SHP77 treated with DMSO at 0.1 percent for 48 hours (cell line): ENCODE measurements at places on chromosomes 5 and 9.

GRCh38 chr5:75885849-75886596, 168.8 kb upstream of the POC5 start:
- DNase-seq = no peak

GRCh38 chr9:93198838-93199625, 15.1 kb downstream of the WNK2 start:
- DNase-seq = no peak

DNA sequence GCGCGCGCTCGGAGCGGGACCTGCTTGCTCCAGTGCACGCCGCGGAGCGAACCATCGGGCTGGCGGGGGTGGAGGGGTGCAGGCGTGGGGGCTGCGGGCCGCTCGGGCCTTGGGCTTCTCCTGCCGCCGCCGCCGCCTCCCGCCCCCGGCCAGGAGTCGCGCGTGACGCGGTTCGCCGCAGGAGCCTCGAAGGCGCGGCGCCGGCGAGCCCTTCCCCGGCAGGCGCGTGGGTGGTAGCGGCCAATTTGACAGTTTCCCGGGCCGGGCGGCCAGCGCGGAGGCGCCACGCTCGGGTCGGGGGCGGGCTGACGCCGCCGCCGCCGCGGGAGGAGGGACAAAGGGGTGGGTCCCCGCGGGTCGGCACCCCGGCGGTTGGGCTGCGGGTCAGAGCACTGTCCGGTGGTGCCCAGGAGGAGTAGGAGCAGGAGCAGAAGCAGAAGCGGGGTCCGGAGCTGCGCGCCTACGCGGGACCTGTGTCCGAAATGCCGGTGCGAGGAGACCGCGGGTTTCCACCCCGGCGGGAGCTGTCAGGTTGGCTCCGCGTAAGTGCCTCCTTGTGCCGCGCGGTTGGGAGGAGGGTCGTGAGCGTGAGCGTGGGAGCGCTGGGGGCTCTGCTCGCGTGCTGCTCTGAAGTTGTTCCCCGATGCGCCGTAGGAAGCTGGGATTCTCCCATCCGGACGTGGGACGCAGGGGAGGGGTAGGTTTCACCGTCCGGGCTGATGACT, at the start of gene TJP2:
Gene TJP2, plus strand, starts transcription at position 387 of the 725 bp plus-strand sequence. Its CDS starts 96 bp downstream, at position 483.
- no peak for DNase-seq

GRCh38 chr5:144361406-144361805, 190.7 kb downstream of the KCTD16 start:
- no peak for DNase-seq

DNA sequence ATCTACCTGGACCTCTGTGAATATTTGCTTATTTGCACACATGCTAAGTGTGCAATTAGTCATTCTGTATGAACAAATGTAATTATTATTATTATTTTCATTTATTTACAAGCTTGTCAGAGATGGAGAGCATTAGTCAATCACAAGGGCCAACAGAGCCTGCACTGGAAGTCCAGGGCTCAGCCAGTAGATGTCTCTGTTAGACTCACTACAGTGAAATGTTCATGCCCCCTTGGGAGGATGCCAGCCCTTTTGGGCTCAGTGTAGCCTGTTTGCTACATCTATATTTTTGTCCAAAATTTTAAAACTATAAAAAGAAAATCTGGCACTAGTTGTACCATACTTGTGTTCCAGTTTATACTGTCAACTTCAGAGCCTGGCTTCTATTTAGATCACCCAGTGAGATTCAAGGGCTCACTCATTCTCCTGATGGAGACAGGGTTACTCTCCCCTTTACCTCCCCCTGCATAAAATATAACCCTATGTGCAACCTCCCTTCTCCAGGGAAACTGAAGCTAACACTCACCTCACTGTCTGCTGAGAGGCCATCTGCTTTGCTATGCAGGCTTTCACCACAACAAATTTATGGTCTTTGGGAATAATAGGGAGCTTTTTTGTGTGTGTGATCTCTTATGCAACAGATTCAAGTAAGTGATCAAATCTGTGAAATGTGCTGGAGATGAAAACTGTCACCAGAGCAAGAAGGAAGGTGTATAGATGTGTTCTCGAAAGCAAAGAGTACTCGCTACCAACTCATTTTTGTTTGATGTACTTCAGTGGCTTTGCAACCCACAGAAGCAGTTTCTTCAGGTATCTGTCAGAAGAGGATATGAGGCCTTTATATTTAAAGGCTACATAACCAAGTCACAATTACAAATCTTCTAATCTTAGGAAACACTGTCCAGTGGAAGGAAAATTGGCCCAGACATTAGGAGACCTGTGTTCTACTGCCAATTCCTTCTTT, 99.9 kb upstream of the TLE4 start:
- DNase-seq = no peak

DNA sequence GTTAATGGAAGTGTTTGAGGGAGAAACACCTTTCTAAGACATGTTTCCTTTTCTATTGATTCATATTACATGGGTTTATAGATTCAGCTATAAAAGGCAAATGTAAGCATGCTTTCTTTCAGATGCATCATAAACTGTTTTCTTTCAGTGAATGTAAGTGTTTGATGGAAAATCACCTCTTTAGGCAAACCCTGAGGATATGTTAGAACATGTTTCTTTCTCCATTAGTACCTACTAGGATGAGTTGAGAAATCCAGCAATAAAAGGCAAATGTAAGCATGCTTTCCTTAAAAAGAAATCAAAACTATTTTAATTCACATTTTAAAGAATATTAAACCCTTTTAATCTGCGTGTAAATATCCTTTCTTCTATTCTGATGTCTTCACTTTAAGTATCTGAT, 31.6 kb downstream of the FNIP1 start:
- DNase-seq = no peak

GRCh38 chr9:6459718-6460117, 46.7 kb downstream of the UHRF2 start:
- DNase-seq = no peak

DNA sequence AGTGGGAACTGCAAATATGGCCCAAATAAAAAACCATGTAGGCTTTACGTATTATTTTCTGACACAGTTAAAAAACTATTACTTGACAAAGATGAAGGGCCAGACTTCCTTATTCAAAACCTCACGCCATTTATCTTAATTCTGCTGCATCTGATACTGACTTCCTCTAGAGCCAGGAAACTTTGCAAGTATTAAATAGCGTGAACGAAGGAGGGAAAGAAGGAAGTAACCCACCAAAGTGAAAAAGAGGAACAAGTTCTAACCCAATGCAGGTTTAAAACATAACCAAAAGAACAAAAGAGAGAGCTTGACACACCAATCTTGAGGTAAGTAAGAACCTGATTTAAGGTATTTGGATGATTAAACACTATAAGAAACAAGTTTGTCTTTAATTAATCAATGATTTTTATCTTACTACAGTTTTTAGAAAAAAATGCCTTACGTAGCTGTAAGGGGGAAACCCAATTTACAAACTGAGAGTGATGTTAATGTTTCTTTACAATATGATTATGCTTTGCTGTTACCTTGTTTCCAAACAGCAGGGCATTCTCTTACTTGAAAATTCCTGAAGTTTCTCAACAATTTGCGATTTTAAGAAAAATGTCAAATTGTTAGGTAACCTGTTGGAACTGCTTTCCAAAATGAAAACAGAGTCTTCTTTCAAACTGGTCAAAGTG, at the start of gene GAPT:
Gene GAPT, plus strand, starts transcription at position 220 of the 677 bp plus-strand sequence. CDS start 3,102 bp downstream, outside the sequence.
- DNase-seq = no peak

DNA sequence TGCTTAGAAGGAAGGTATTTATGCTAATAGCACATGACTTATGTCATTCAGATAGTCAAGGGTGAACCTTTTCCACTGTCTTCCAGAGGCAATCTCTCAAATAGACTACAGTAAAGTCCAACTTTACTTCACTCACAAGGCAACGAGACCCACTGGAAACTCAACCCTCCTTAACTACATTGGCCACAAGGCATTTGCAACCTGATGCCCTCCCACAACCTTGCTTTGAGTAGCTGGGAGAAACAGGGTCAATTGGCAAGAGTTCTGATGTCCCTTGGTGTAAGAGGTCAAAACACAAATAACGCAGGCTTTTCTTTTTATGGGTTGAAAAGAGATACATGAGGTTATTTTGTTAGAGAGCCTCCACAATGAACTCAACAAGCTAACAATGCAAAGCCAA, 6.1 kb downstream of the GAS1 start:
- DNase-seq = no peak

DNA sequence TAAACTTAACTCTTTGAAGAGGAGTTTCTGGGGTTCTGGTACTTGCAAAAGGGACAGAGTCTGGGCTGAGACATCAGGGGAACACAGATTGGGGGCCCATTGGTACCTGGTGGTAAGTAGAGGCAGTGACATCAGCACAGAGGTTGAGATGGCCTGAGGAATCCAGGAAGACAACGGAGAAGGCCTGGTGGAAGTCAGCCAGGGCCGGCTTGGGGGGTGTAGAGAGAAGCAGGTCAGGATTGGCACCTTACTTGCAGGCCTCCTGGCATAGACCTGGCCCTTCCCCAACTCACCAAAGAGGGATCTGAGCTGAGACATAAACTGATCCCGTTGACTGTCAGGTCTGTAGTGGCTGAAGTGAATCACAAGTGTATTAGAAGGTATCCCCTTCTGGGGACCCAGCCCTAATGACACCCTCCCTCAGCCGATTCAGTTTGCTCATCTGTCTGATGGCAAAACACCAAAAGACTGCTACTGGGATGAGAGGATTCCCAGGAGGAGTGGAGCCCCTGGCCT, 5.5 kb downstream of the NOL6 start:
- no peak for DNase-seq

GRCh38 chr5:166994226-166994625, 1297.2 kb upstream of the WWC1 start:
- no peak for DNase-seq

DNA sequence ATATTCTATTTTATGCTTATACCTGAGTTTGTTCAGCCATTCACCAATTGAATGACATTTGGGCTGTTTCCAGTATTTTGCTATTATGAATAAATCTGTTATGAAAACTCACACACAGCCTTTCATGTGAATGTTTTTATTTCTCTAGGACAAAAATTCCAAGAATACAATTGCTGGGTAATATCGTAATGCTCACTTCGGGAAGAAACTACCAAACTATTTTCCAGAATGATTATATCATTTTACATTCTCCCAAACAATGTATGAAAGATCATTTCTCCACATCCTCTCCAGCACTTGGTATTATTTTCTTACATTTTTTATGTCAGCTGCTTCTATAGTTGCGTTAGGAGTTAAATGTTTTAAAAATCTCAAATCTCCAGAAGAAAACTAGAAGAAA, 58.3 kb upstream of the LHFPL2 start:
- no peak for DNase-seq

DNA sequence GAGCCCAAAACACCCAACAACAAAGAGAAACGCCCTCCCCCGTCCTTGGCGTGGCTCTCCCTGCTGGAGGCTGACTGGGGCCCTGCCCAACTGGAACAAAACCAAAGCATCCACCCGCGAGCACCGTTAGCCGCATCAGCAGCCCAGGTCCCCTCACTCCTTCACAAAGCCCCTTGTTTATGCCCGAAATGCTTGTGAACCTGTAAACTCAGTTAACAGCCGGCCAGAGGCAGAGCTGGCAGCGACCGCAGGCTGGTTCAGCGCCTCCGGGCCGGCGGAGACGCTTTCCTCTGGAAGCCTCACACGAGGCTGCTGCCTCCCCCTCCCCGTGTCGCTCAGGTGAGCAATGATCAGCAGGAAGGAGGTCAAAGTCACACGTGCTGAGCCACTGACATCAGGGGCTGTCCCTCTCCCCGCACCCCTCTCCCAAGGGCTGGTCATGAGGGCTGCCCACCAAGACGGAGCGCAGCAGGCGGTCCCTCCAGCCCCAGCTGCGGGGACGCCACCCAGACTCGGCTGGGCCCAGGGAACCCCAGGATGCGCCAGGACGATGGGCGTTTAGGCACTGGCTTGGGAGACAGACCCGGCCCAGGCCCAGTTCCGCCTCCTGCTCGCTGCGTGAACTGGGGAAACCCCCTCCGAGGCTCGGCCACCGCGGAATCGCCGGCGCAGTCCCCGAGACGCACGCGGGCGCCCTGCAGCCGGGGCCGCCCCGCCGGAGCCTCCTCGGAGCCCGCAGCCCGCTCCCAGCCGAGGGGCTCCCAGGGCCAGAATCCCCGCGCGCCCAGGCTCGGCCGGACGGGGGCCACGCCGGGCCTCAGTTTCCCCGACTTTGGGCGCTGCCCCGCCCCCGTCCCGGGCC, 563 bp downstream of the SNAPC4 start:
- DNase-seq = no peak

DNA sequence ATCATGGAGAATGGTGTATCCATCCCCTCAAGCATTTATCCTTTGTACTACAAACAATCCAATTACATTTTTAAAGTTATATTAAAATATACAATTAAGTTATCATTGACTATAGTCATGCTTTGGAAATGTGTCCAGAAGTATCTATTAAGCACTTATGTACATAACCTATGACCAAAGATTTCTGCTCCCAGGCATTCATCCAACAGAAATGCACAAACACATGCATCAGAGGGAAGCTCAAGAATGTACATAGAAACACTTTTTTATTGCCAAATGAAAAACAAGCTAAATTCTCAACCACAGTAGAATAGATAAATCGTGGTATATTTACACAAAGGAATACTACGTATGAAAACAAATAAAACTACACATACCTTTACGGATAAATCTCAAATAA, 700.5 kb upstream of the ZNF608 start:
- DNase-seq = no peak

DNA sequence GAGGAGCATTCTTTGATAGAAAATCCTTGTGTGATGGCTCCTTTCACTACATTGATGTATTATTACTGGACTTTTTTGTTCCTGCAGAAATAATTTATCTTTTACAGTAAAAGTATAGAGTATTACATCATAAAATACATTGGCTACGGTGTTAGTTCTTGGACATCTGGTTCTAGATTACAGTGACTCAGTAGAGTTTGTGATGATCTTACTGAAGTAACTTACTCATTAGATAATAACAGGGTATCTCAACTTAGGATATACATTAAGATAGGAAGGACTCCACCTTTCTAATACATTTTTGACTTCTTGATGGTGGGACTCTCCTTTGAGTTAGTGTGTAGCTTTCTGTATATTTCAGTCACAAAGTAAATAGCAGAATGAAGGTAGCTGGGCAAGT, 59.1 kb downstream of the ZNF462 start:
- DNase-seq = no peak

DNA sequence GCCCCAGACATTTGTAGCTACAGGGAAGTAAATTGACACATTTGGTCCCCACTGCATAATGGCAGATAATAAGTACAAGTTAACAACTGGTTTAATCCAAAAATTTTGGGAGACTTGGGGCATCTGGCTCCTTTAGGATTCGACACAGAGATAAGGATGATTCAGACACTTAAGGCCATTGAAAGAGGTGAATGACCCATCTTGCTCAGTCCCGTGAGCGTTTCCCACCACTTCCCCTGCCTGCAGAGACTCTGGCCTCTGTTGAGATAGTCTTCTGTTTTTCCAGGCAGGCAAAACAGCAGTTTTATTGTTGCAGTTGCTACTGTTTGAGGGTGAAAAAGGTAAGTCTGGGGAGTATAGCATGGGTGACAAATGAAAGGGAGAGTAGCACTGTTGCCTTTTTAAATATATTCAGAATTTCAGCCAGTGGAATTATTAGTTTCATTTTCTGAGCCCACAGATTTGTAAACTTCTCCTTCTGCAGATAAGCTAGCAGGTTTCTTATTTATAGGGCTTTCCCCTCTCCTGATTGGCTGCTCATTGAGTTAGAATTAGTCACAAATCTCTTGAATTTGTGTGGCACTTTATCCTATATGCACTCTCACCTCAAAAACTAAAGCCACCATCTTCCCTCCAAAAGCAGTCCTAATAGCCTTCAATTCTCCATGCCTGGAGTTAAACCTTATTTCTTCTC, 19.3 kb downstream of the ACO1 start:
- no peak for DNase-seq

- DNase-seq = no peak
Measured at GRCh38 chr5:119239119-119239417, 116.8 kb upstream of the TNFAIP8 start.
